ENCODE measurements at places on chromosomes 16 and 17. TPM values are rescaled to one million over a fixed set of nuclear protein-coding genes. Genes with fewer than 3 reads are reported as not detected.

Gene RAB40B
- 3.0 TPM for polyA plus RNA-seq

Gene P4HB
- 162 TPM for polyA plus RNA-seq

Gene XAF1
- 22.2 TPM for polyA plus RNA-seq

DNA sequence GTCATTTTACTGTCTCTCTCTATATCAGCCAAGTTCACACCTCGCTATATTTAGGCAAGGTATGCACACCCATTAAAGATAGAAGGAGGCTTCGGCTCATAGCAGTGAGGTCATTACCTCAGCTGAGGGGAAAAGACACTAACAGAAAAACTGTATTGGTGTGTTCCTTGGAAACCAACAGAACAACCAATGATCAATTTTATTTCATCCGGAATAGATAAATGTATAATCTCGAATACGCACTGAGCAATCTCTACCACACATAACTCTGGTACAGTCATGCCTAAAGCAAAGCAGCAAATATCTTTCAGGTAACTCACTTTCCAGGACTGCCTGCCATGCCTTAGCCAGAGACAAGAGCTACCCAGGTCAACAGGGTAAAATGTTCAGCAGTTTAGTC lies 109.9 kb upstream of the CORO6 start:
- no peak for DNase-seq

- DNase-seq, result no peak
These were observed 13.3 kb downstream of the TBKBP1 start for GRCh38 chr17:47707056-47707804.

DNA sequence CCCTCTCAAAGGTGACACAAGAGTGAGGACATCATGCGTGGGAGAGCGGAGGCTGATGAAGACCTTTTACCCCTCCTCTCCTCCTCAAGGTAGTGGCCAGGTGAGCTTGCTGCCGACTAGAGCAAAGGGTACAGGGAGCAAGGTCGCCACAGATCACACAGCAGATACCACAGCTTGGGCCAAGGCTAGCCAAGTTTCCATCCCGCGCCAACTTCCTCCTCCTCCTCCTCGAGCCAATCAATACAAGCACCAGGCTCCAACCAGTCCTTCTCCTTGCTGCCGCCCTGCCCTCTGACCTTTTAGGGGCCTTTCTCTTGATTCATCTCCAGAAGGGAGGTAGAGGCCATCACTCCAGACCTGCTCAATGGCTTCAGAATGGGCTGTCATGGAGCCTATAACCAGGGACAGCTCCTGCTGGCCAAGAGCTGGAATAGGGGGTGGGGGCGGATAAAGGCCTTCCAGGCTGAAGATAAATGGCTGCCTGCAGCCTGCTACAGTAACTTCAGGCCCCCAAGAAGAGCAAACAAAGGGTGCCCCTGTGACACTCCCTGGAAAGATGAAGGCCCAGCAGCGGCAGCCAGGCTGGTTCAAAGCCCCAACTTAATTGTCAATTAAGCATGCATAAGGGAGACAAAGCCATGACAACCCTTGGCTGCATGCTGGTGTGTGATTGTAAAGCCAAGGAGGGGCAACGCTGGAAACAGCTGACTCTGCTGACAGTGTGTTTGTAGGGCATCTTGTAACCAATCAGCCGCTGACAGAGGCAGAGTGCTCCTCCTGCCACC lies 17.8 kb downstream of the HNF1B start:
- no peak for DNase-seq

DNA sequence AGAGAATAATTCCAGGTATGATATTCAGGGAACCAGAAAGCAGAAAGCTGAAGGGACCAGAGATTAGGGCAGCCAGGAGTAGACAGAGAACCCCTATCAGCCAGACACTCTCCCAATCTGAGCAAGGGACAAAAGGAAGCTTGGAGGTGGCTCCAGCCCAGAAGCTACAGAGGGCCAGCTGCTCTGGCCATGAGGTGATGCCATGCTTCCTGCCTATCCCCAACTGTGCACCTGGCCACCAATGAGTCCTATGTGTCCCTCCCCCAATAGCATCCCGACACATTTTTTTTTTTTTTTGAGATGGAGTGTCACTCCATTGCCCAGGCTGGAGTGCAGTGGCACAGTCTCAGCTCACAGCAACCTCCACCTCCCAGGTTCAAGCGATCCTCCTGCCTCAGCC lies 30.0 kb downstream of the NSMCE1 start:
- DNase-seq, result no peak

GRCh38 chr17:74484066-74484465 lies 17.6 kb downstream of the CD300A start:
- no peak for DNase-seq

DNA sequence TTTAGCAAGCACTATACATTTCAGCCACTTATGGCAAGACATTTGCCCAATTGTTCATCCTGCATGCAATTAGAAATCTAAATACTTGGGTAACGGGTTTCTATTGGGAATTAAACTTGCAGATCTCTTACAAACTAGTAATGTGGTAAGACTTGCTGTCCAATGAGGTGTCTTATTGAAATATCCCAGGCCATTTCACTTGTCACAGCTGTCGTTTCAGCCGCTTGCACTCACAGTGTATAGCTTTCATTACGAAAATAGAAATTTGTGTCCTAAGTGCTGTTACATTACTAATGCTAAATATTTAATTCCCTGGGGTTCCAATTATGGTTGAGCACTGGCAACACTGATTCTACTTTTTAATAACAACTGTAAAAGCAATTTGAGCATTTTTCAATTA lies 40.3 kb upstream of the IRX5 start:
- no peak for DNase-seq

DNA sequence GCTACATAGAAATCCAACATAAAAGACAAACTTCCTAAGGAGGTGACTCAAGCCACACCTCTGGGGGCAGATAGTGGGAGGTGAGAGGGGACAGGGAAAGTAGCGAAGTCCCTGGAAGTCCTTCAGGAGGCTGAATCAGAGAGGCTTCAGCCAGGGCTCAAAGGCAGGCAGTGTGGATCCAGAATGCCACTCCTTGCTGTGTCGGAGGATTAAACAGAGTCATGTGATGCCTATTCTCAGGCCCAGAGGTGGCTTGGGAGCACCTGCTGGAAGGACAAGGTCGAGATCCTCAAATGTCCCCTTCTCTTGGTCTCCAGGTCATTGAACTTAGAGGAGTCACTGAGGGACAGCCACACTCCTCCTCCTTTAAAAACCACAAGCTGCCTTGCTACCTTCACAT lies 391.1 kb downstream of the SOX9 start:
- DNase-seq, result no peak

- no peak for DNase-seq
These were observed 128.7 kb downstream of the RPTOR start for GRCh38 chr17:80673152-80673920.

DNA sequence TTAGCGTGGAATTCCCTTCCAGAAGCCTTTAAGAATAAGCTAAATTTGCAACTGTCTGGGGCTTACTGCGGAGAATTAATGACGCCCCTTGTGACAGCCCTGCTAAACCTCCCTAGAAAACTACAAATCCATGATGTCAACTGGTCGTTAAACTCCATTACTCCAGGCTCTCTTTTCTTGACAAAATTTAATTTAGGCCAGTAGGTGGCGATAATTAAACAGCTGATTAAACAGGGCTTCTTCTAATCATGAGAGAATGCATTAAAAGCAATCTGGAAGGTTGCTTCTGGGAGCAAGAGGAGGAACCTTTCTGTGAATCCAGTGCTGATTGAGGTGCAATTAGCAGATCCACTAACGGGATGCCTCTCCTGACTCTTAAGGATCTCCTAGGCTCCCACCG lies 8.1 kb upstream of the NLRP1 start:
- DNase-seq, result peak; percentile 23
